ENCODE measurements at places on chromosomes 2 and 18.

DNA sequence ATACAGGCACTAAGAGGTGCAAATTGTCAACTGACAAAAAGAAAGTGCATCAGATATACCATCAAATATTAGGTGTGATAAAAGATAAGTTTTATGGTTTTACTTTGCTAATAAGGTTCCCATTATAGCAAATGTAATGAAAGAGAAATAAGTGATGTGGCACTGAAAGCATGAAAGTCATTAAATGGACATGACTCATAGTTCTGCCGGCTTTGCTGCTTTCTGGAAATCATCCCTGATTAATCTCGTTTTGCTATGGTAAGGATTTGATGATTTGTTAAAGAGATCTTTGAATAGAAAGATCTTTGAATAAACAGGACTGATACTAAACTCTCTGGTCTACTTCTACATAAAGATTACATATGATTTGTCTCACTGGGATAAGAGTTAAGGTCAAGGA is 72.7 kb downstream of the CLIP4 start:
- H3K4me3 ChIP-seq: no peak overlapping the region
- no peaks in the 10 kb centered on the region for H3K27me3 ChIP-seq
- no peaks in the 10 kb centered on the region for H3K4me1 ChIP-seq
- no peak overlapping the region for H3K27ac ChIP-seq
- peaks cover 26% of the 10 kb centered on the region for H3K36me3 ChIP-seq
- no peak for DNase-seq

DNA sequence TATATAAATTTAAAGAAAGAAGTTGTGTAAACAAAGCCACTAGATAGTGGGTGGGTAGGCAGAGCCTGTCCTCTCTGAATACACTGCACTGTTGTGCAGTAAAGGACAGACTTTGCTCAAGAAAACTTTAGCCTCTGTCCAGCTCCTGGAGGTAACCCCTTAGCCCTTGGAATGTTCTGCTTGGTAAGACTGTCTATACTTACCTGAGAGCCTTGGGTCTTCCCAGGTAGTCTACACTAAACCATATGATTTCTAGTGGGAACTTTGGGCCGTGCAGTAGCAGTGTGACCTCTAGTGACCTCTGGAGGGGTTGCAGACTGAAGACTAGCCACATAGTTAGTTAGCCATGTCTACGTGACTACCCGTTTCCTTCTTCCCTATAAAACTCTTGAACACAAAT is 678.3 kb upstream of the NRXN1 start:
- no peaks in the 10 kb centered on the region for H3K4me1 ChIP-seq
- no peak for DNase-seq
- H3K36me3 ChIP-seq: no peaks in the 10 kb centered on the region

DNA sequence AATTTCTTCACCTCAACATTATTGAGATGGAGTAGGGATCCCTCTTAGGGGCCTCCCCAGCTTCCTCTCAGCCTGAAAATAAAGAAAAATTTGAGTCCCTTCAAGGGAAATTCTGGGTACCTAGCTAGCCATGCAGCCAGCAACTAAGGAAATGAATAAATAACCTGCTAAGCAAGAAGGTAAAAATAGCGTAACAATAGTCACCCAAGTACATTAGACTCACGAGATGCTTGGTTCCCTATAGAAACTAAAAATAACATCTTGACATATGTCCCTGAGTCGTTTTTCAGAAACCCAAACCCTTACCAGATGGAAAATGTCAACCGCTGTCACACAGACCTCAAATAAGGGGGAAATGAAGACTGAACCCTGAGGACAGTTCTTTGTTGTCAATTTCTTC is 51.9 kb downstream of the CACNB4 start:
- DNase-seq: no peak
- no peak overlapping the region for H3K4me3 ChIP-seq
- no peak overlapping the region for H3K27ac ChIP-seq
- H3K4me1 ChIP-seq: peaks cover 13% of the 10 kb centered on the region
- no peaks in the 10 kb centered on the region for H3K27me3 ChIP-seq
- no peaks in the 10 kb centered on the region for H3K36me3 ChIP-seq

GRCh38 chr18:75926811-75927210 is 499.3 kb upstream of the SMIM21 start:
- H3K27me3 ChIP-seq: no peaks in the 10 kb centered on the region
- H3K27ac ChIP-seq: no peak overlapping the region
- no peaks in the 10 kb centered on the region for H3K36me3 ChIP-seq

DNA sequence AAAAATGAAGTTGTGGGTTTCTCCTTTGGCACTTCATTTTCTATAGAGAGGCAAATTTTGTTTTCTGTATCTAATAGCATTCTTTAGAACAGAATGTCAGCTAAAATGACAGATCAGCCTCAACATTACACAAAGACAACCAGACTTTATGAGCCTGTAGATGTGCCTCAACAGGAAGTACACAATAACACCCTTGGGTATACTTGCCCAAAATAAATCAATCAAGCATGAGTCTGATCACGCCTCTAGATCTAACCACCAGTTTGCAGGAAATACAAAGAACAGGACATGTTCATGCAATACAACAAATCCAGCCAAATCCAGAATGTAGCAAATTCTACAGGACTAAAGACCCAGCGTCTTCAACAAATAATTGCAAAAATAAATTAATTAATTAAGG is 11.2 kb upstream of the DAPL1 start:
- H3K27ac ChIP-seq: peak overlapping the region; percentile 71
- DNase-seq: no peak
- H3K27me3 ChIP-seq: no peaks in the 10 kb centered on the region
- H3K4me3 ChIP-seq: no peak overlapping the region
- H3K4me1 ChIP-seq: peaks cover 20% of the 10 kb centered on the region

- no peak for DNase-seq
- H3K4me1 ChIP-seq: peaks cover 13% of the 10 kb centered on the region
- H3K27me3 ChIP-seq: no peaks in the 10 kb centered on the region
- no peak overlapping the region for H3K27ac ChIP-seq
Observed at GRCh38 chr2:62149708-62150107, 46.2 kb upstream of the B3GNT2 start.

GRCh38 chr18:10015941-10016819 is 102.4 kb downstream of the VAPA start:
- H3K4me3 ChIP-seq: no peak overlapping the region
- no peaks in the 10 kb centered on the region for H3K27me3 ChIP-seq
- peaks cover 19% of the 10 kb centered on the region for H3K4me1 ChIP-seq

DNA sequence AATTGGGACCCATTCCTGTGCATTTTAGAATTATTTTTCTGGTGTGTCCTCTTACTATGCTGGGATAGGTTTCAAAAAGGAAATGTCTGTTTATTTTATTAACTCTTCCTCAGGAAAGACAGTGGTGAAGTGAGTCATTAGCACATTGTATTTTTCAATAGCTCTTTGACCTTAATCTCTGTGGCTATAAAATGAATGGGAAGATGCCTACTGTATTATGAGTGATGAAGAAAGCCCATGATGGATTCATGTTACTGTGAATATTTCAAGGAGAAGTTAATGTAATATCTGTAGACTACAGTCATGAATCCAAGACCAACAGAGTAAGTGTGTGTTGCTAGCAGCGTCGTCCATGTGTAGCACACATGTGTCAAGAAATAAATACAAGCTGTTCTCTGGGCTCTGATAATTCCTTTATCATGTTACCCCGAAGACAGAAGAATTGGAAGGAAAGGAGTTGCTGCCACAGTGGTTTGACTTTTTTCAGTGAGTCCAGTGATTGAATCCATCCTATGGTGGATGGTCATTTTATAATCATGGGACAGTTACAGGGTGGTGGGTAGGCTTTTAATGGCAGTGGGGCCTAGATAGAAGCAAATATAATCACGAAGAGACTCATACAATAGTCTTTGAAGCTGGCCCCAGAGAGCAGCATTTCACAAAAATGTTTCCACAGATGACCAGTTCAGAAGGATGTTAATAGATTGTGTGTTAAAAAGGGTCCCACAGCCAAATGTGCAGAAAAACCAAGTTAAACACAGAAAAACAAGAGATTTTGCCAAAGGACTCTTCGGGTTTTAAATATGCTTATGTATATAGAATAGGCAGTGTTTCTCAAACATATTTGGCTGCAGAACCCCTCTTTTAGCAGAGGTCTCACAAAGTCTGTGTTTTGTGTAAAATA is 239.7 kb upstream of the RASGRP3 start:
- H3K27me3 ChIP-seq: no peaks in the 10 kb centered on the region
- H3K36me3 ChIP-seq: no peaks in the 10 kb centered on the region
- no peak overlapping the region for H3K27ac ChIP-seq
- no peak for DNase-seq
- no peaks in the 10 kb centered on the region for H3K4me1 ChIP-seq

DNA sequence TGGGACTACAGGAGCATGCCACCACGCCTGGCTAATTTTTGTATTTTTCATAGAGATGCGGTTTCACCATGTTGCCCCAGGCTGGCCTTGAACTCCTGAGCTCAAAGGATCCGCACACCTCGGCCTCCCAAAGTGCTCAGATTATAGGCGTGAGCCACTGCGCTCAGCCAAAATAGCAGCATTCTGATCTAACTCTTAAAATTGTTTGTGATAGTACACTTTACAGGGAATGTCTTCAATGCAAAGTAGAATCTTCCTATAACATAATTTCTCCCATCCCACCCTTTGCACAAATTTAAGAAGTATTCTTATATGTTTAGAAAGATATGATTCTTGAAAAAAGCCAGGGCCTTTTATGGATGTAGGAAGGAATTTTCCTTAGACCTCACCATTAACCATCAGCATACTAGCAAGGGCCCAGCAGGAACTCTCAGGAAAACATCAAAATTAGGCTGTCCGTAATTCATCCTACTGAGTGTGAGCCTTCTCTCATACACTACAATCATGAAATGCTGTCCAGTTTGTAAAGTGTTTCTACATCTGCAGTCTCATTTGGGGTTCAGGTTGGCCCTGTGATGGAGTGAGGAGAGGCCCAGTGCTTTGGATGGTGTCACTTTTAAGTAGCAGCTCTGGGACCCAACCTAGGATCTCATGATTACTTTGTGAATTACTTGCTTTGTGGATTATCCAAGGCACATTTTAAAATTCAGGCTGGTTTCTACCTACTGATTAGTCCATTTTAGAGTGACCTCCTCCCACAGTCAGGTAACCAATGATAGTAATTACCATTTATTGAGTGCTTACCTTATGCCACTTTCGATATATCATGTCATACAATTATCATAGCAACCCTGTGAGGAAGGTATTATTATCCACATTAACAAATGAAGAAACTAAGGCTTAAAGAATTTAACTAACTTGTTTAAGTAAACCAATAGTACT is 37.5 kb upstream of the DLX1 start:
- DNase-seq: no peak
- H3K27me3 ChIP-seq: no peaks in the 10 kb centered on the region
- no peaks in the 10 kb centered on the region for H3K36me3 ChIP-seq
- H3K4me1 ChIP-seq: no peaks in the 10 kb centered on the region
- H3K4me3 ChIP-seq: no peak overlapping the region

DNA sequence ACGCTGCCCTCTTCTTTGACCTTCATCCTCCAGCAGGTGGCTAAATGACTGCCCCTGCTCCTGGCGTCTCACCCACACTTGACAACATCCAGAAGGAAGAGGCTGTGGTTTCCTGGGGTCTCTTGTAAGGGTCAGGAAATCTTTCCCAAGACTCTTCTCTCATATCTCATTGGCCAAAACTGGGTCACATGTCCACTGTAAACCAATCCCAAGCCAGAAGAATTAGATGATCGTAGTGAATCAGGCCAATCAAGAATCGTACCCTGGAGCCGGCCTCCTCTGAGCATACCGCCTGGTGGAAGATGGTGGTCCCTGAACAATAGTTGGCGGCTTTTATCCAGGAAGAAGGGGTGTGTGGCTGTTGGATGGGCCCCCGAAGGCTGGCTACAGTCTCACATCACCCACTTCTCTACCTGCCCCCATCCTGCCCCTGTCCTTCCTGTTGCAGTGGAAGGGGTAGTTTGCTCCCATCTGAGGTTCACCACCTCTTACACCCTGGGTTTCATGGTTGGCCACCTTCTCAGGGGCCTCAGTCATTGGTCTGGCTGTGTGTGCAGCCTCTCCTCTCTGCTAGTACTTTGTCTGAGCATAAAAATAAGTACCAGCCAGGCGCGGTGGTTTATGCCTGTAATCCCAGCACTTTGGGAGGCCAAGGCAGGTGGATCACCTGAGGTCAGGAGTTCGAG is 3.8 kb downstream of the SAG start:
- no peaks in the 10 kb centered on the region for H3K27me3 ChIP-seq
- no peak overlapping the region for H3K4me3 ChIP-seq
- no peaks in the 10 kb centered on the region for H3K36me3 ChIP-seq
- H3K27ac ChIP-seq: no peak overlapping the region

DNA sequence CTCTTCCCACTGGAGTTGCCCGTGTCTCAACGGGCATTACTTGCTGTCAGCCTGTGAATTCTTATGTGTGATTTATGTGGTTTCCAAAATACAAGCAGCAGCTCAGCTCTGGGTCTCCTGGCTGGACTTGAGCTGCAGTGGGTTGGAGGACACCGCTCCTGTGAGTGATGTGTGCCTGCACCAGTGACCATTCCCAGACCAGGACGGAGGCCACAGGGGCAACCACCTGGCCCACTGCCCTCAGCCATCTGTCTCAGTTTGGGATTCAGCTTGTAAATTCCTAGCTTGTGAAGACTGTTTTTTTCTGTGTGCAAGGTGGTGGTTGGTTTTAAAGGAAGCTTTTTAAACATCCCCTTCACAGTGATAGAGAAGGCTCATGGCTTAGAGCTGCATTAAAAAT is 261.0 kb downstream of the BCL2 start:
- no peak overlapping the region for H3K27ac ChIP-seq
- H3K4me3 ChIP-seq: no peak overlapping the region
- H3K27me3 ChIP-seq: no peaks in the 10 kb centered on the region
- H3K36me3 ChIP-seq: no peaks in the 10 kb centered on the region
- no peak for DNase-seq
